ENCODE measurements at places on chromosomes 11 and 22. TPM values are rescaled to one million over a fixed set of nuclear protein-coding genes. Genes with fewer than 3 reads are reported as not detected.

- no peak overlapping the region for H3K4me3 ChIP-seq
- no peak overlapping the region for H3K27ac ChIP-seq
- H3K4me1 ChIP-seq, result no peaks in the 10 kb centered on the region
- H3K36me3 ChIP-seq, result no peaks in the 10 kb centered on the region
- no peaks in the 10 kb centered on the region for H3K27me3 ChIP-seq
Measured at GRCh38 chr11:107683807-107684206, 28.0 kb downstream of the SLN start.

DNA sequence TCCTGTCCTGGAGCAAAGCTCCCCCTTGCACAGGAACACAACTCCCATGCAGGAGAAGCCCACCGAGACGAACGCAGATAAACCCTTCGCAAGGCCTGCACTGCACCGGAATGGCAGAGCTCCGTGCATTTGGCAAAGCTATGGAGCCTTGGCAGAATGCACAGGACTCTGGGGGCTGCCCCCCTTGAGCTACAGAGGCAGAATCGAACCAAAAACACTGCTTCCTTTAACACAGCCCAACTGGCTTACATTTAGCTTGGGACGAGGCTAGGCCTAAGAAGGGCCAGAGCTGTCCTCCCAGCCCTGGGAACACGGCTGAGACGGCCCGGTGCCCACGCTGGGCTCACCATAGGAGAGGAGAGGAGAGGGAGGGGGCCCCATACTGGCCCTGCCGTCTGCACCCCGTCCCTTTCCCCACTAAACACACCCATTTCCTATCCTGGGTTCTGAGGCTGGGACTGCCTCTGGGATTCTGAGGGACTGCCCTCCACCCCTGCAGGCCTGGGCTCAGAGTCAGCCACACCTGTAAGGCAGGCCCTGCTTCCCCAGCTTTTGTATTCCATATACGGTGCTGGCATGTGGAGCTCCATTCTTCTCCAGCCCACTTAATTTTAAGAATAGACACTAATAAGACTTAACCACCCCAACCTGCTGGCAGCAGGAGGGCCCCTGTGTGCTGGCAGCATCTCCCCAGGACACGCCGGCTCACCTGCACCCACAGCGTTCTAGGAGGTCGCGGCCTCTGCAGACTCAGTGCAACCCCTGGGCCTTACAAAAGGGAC is 32.9 kb downstream of the PPM1F start:
- H3K4me1 ChIP-seq, result no peaks in the 10 kb centered on the region
- DNase-seq, result no peak
- no peak overlapping the region for H3K4me3 ChIP-seq
- H3K27ac ChIP-seq, result no peak overlapping the region
- no peaks in the 10 kb centered on the region for H3K36me3 ChIP-seq

- no peak overlapping the region for H3K4me3 ChIP-seq
- peaks cover 10% of the 10 kb centered on the region for H3K27me3 ChIP-seq
- no peak for DNase-seq
- no peak overlapping the region for H3K27ac ChIP-seq
- no peaks in the 10 kb centered on the region for H3K36me3 ChIP-seq
Measured at GRCh38 chr11:116078101-116078591, 573.9 kb upstream of the CADM1 start.

- H3K4me1 ChIP-seq, result peaks cover 6% of the 10 kb centered on the region
- no peak overlapping the region for H3K27ac ChIP-seq
- peaks cover 32% of the 10 kb centered on the region for H3K27me3 ChIP-seq
Measured at GRCh38 chr11:125407046-125407445, 89.0 kb downstream of the FEZ1 start.

GRCh38 chr11:61787928-61788491 is 4.4 kb downstream of the TMEM258 start:
- no peak for DNase-seq
- H3K36me3 ChIP-seq, result peaks cover 2% of the 10 kb centered on the region
- H3K4me3 ChIP-seq, result no peak overlapping the region
- peaks cover 41% of the 10 kb centered on the region for H3K4me1 ChIP-seq

DNA sequence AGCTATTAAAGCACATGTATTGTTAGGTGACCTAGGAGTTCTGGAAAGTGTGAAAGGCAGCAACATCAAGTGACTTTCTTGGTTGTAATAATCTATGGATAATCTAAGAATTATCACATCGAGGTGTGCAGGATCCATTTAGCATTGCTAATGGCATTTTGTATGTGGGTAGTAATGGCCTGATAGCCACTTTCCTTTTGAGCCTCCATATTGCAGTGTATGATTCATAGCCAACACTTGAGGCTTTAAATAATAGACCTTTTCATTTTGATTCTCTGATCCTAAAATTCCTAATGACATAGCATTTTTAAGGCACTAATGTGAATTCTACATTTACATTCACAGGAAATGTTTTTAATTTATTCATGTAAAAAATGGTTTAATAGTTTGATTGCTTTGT is 759.4 kb downstream of the NELL1 start:
- H3K36me3 ChIP-seq, result no peaks in the 10 kb centered on the region
- H3K27ac ChIP-seq, result no peak overlapping the region

GRCh38 chr11:119567688-119568582 is 145.0 kb upstream of the THY1 start:
- peaks cover 7% of the 10 kb centered on the region for H3K27me3 ChIP-seq
- no peak overlapping the region for H3K27ac ChIP-seq
- no peak overlapping the region for H3K4me3 ChIP-seq
- DNase-seq, result no peak
- no peaks in the 10 kb centered on the region for H3K36me3 ChIP-seq

DNA sequence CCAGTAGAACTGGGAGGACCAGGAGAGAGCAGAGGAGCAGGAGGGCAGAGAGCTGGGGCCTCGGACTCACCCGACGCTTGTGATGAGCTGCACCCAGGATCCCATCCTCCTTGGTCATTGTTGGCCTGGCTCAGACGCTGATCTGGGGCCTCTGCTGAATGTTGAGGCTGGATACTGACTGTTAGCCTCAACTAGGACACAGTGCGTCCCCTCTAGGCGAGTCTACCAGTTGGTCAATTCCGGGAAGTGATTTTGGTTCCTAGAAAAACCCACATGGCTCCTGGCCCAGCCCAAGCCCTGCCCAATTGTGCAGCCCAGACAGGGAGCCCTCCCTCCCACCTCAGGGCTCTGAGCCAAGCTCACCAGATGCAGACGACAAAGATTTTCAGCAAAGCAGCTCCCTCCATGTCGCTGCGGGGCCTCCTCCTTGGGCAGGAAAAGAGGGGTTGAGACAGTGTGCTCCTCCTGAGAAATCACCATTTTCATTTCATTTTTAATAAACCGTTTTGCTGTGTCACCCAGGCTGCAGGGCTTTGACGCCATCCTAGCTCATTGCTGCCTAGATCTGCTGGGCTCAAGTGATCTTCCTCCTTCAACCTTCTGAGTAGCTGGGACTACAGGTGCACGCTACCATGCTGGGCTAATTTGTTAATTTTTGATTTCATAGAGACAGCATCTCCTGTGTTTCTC is at the start of gene APOL4:
TSS of gene APOL4 (minus strand) at position 180 of the 690 bp plus-strand sequence. CDS start at position 105, 75 bp downstream.
- peaks cover 2% of the 10 kb centered on the region for H3K27me3 ChIP-seq
- no peaks in the 10 kb centered on the region for H3K36me3 ChIP-seq
- H3K4me1 ChIP-seq, result peaks cover 18% of the 10 kb centered on the region
- no peak for DNase-seq
- H3K27ac ChIP-seq, result no peak within 1 kb of the TSS

DNA sequence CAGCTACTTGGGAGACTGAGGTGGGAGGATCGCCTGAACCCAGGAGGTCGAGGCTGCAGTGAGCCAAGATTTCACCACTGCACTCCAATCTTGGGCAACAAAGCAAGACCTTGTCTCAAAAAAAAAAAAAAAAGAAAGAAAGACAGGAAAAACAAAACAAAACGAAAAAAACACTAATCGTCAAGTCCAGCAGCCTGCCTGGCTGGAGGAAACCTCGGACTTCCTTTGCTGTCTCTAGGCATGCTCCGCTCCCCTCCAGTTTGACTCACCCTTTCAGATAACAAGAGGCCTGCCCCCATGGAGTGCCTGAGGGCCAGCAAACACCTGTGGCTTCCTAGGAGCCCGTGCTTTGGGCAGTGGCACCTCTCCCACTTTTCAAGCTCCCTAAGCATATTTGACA is 28.8 kb upstream of the CHKA start:
- DNase-seq, result no peak
- H3K27me3 ChIP-seq, result peaks cover 5% of the 10 kb centered on the region
- no peak overlapping the region for H3K27ac ChIP-seq
- no peaks in the 10 kb centered on the region for H3K4me1 ChIP-seq

GRCh38 chr11:1483445-1483961 is 3.1 kb downstream of the MOB2 start:
- H3K4me3 ChIP-seq, result no peak overlapping the region
- no peak for DNase-seq
- no peak overlapping the region for H3K27ac ChIP-seq

The TBC1D22A gene
- polyA plus RNA-seq, result 28.0 TPM

DNA sequence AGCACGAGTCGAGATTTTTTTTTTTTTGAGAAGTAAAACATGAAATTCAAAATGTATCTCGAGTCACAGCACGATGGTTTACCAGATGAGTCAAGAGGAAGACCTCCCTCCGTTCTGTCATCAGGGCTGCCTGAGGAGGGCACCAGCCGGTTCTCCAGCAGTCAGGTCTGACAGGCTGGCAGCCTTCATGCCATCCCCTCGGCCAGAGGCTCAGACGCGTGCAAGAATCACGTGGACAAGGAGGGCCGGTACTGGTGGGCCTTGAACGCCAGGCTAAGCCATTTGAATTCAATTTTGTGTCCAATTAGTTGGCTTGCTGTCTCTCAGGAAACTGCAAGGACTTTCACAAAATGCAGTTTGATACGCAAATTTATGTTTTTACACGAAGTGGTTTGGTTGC is 1412.2 kb downstream of the BRD1 start:
- H3K4me3 ChIP-seq, result no peak overlapping the region
- DNase-seq, result no peak
- H3K36me3 ChIP-seq, result no peaks in the 10 kb centered on the region
- H3K27me3 ChIP-seq, result peaks cover 4% of the 10 kb centered on the region

DNA sequence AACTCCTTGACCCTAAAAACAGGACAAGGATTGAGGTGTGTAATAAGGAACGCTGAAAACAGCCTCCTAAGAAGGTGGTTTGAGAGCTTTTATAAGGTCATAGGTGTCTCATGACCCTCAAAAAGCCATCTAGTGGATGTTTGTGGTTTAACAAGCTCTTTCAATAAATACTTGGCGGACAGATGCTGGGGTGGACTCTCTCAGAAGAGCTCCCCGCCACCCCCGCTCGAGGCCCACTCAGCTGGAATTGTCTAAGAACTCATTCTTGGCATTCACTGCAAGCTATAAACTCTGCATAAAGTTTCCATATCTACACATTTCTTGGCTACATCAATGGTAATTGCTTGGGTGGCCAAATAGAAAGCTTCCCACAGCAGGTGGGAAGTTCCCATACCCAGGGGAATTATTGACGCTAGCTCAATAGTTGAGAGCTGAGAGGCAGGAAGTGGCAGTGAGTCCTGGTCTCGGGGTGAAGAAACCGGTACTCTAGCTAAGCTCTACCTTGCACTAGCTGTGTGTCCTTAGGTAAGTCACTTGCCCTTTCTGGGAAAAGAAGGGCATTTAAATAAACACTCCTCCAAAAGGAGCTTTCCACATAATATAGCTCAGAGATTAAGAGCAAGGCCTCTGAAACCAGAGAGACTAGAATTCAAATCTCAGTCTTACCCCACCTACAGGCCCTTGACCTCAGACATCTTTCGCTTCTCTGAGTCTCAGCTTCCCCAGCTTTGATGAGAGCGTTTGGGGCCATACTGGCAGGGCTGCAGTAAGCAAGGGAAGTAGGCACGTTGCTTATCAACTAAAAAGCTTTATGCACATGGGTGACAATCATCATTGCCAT is 6.4 kb downstream of the MS4A15 start:
- H3K27ac ChIP-seq, result no peak overlapping the region
- H3K27me3 ChIP-seq, result peaks cover 2% of the 10 kb centered on the region
- H3K4me1 ChIP-seq, result no peaks in the 10 kb centered on the region
- no peaks in the 10 kb centered on the region for H3K36me3 ChIP-seq
- no peak for DNase-seq
- H3K4me3 ChIP-seq, result no peak overlapping the region

GRCh38 chr11:128517451-128518230 is 69.7 kb downstream of the ETS1 start:
- DNase-seq, result peak; percentile 14
- H3K27me3 ChIP-seq, result peaks cover 24% of the 10 kb centered on the region
- H3K4me1 ChIP-seq, result peaks cover 69% of the 10 kb centered on the region
- peaks cover 26% of the 10 kb centered on the region for H3K36me3 ChIP-seq
- H3K27ac ChIP-seq, result peak overlapping the region; percentile 97

GRCh38 chr22:22407061-22407460 is 101.5 kb downstream of the ZNF280B start:
- H3K27me3 ChIP-seq, result peaks cover 11% of the 10 kb centered on the region
- no peaks in the 10 kb centered on the region for H3K36me3 ChIP-seq
- H3K27ac ChIP-seq, result no peak overlapping the region

- no peak overlapping the region for H3K4me3 ChIP-seq
- peaks cover 91% of the 10 kb centered on the region for H3K4me1 ChIP-seq
- no peak overlapping the region for H3K27ac ChIP-seq
- H3K27me3 ChIP-seq, result no peaks in the 10 kb centered on the region
- DNase-seq, result no peak
- H3K36me3 ChIP-seq, result no peaks in the 10 kb centered on the region
Measured at GRCh38 chr11:48091426-48092102, 111.2 kb downstream of the PTPRJ start.

GRCh38 chr11:68116126-68116525 is 5.1 kb downstream of the CHKA start:
- H3K27me3 ChIP-seq, result peaks cover 9% of the 10 kb centered on the region
- no peaks in the 10 kb centered on the region for H3K36me3 ChIP-seq
- no peak overlapping the region for H3K4me3 ChIP-seq
- no peak for DNase-seq

The SSTR3 gene
- not detected for polyA plus RNA-seq

GRCh38 chr22:46969491-46969890 is 207.0 kb downstream of the TBC1D22A start:
- no peak for DNase-seq
- peaks cover 27% of the 10 kb centered on the region for H3K4me1 ChIP-seq
- no peaks in the 10 kb centered on the region for H3K27me3 ChIP-seq

DNA sequence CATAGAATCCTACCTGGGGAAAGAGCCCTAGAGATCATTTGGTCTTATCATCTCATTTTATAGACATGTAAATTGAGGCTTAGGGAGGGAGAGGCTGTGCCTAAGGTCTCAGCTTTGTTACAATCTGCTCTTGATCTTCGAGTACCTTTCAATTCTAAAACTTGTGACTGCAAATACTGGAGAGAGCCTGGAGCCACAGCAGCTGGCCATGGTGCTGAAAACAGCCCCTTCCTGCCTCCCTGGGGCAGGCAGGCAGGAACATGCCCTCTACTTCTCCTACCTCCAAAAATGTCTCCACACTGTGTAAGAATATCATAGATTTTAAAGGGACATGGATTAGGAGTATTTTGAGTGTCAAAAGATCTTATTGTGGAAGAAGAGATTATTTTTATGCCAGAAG is 52.2 kb downstream of the C22orf42 start:
- no peaks in the 10 kb centered on the region for H3K4me1 ChIP-seq
- DNase-seq, result no peak
- H3K4me3 ChIP-seq, result no peak overlapping the region
- peaks cover 11% of the 10 kb centered on the region for H3K27me3 ChIP-seq
- H3K27ac ChIP-seq, result no peak overlapping the region
- H3K36me3 ChIP-seq, result no peaks in the 10 kb centered on the region

Measured in immature natural killer cell (primary cell).